ENCODE measurements at places on chromosomes 6 and 20.
A peak's percentile ranks its signal among the peaks of the same experiment; 100 is the strongest.

DNA sequence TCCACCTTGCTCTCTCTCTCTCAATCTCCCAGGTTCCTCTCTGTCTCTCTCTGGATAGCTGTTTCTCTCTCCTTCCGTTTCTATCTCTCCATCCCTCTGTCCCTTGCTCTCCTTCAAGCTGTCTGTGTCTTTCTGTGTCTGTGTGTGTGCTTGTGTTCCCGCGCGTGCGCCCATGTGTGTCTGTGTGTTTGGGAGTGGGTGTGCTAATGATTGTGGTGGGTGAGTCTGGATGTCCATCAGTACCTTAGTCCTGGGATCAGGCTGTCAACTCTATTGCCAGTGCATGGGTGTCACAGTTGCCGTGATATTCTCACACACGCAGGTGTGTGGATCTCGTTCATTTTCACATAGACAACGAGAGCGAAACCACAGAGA is 1380.6 kb upstream of the DEFB115 start:
- no peak for DNase-seq

GRCh38 chr6:27514906-27515495 is 42.1 kb upstream of the ZNF184 start:
- no peak for DNase-seq

GRCh38 chr6:153074761-153075160 is 56.3 kb downstream of the RGS17 start:
- DNase-seq: no peak

- no peak for DNase-seq
These were observed 48.1 kb downstream of the CHMP4B start for GRCh38 chr20:33859157-33859695.

DNA sequence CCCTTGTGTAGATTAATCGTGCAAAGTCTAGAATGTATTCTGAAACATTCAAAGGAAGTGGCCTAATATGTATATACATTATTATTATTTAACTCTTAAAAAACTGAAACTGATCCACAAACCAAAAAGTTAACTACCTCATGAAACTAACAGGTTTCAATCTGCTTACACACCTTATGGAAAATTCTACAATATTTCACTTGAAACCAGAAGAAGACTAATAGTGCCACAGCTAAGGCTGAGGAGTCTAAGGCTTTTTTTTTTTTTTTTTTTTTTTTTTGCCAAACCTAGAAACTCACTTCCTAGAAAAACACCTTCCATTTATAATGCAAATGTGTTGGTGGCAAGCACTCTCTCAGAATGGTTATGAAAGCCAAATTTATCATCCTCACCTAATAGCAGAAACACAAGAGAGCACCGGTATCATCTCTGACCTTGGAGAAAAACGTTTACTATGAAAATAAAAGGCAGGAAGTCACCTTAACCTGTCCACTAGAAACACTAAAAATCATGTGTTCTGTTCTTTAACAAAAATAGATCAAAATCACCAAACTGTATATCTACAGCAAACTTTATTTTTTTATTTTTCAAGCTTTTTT is 586.1 kb downstream of the FRK start:
- DNase-seq: no peak

GRCh38 chr6:42194056-42194455 is 700 bp downstream of the GUCA1B start:
- DNase-seq: no peak

DNA sequence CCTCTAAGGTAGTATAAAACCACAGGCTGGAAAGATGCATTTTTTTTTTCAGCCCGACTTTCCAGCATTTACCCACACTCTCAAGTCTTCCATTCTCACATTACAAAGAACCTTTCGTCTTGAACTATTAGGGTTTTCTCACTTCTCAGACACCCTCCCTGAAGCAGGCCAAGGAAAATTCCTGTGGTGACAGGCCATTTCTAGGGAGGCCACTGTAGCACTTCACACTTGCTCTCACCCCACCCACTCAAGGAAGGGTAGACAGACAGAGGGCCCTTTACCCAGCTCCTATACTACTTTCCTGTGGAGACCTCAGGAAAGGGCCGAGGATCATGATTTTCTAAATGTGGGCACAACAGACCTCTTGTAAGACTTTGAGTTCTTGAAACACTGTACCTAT is 27.7 kb downstream of the KCNS1 start:
- no peak for DNase-seq

- no peak for DNase-seq
These were observed 48.2 kb downstream of the DSTN start for GRCh38 chr20:17617868-17618672.

GRCh38 chr6:107538856-107539387 is 49.0 kb downstream of the SOBP start:
- no peak for DNase-seq

DNA sequence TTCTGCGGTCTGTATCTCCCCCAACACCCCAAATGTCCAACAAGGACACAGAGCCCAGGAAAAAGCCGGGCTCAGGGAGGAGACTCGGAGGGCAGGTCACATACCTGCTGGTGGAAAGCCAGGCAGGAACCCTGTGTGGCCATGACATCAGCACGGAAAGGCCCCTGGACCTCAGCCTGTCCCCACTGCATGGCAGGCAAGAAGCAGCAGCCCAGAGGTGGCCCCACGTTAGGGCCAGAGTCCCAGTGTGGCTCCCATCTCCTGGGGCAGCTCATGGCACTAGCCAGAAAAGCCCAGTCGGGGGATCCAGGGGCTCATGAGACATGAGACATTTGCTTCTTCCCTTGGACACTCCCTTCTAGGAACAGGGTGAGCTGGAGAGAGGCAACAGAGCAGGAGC is 258.7 kb downstream of the DLL1 start:
- DNase-seq: no peak

- no peak for DNase-seq
These were observed at the start of gene AGER for GRCh38 chr6:32184084-32184640. Gene AGER (minus strand): TSS chr6:32184253. CDS start chr6:32184222, 31 bp downstream.

- DNase-seq: no peak
These were observed 435.2 kb upstream of the MANEA start for GRCh38 chr6:95142101-95142500.

- no peak for DNase-seq
These were observed 45.1 kb upstream of the TBC1D7 start for GRCh38 chr6:13373488-13373886.

- DNase-seq: no peak
These were observed 7.8 kb downstream of the EEF1A2 start for GRCh38 chr20:63491078-63491477.

DNA sequence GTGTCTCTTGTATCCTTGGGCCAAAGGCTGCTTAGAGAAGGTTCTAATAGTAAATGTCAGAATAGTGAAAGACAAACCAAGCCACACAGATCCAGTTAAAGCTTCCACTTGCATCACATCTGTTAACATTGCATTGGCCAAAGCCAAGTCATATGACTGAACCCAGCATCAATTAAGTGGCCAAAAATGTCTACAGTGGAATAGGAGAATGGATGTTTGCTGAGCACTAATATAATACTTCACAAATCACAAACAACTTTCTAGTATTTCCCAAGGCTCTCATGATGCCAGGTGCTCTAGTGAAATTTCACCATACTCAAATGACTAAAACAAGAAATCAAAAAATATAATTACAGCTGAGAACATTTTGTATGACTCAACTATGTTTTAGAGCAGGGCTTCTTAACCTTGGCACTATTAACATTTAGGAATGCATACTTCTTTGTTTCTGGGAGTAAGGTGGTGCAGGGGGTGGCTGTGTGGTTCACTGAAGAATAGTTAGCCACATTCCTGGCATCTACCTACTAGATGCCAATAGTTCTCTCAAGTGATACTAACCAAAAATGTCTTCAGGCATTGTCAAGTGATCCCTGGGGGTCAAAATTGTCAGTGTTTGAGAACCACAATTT is 148.0 kb upstream of the SPTLC3 start:
- no peak for DNase-seq

- DNase-seq: no peak
These were observed 343.0 kb upstream of the ARID1B start for GRCh38 chr6:156434049-156434794.

- DNase-seq: no peak
These were observed 616.5 kb downstream of the C6orf118 start for GRCh38 chr6:164692772-164693510.

DNA sequence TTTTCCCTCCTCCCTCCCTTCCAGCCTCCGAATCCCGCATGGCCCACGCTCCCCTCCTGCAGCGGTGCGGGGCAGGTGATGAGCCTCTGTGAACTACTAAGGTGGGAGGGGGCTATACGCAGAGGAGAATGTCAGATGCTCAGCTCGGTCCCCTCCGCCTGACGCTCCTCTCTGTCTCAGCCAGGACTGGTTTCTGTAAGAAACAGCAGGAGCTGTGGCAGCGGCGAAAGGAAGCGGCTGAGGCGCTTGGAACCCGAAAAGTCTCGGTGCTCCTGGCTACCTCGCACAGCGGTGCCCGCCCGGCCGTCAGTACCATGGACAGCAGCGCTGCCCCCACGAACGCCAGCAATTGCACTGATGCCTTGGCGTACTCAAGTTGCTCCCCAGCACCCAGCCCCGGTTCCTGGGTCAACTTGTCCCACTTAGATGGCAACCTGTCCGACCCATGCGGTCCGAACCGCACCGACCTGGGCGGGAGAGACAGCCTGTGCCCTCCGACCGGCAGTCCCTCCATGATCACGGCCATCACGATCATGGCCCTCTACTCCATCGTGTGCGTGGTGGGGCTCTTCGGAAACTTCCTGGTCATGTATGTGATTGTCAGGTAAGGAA is at the start of gene OPRM1:
OPRM1 (plus strand) TSS at position 10 of the 612 bp plus-strand sequence; CDS start at position 315, 305 bp downstream.
- peak; percentile 2 for DNase-seq

- DNase-seq: no peak
These were observed 74.7 kb upstream of the SCP2D1 start for GRCh38 chr20:18738888-18739287.

- no peak for DNase-seq
These were observed 178.4 kb downstream of the NRN1 start for GRCh38 chr6:5828296-5828695.

- peak; percentile 25 for DNase-seq
These were observed 11.0 kb upstream of the TIAM2 start for GRCh38 chr6:154984146-154984545.

DNA sequence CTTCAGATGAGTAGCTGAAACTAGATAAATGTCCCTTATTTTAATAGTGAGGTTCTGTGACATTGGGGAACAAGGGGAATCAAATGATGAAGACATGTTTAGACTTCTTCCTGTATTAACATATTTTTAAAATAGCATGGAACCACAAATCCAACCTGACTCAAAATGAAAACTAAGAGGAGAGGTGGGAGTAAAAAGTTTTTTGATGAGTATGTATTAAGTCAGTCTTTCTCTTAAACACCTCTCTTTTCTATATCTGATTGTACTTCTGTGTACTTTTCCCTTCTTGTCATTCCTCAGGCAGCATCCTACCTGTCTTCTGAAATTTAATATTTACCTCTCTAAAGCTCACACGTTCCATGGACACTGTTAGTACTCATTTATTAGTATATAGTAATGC is 8.7 kb upstream of the SDHAF4 start:
- no peak for DNase-seq

DNA sequence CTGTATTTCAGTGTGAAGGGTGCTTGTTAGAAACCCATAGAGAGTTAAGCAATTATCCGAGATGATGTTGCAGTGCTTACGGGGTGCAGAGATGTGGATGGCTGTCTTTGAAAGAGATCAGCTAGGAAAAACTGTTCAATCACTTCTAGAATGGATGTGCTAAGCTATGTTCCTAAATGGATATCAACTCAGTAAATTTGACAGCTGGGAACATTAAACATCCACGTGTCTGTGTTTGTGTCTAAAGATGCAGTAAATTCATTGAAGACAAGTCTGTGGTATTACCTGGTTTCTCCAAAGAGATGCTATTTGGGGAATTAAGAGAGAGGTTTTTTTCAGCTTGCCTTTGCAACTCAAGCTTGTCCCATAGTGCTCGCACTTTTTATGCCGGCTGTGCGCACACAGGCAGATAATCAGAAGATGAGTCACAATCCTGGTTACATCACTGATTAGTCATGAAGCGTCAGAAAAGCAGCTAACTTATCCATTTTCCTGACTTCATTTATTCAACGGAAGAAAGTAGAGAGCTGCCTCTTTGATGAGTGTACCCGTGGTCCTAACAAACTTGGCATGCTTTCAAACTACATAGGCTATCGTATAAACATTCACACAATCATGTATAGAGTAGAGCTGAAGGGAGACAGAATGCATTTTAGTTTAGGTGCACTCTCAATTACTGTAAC is 691.7 kb upstream of the SLC35B3 start:
- peak; percentile 89 for DNase-seq

DNA sequence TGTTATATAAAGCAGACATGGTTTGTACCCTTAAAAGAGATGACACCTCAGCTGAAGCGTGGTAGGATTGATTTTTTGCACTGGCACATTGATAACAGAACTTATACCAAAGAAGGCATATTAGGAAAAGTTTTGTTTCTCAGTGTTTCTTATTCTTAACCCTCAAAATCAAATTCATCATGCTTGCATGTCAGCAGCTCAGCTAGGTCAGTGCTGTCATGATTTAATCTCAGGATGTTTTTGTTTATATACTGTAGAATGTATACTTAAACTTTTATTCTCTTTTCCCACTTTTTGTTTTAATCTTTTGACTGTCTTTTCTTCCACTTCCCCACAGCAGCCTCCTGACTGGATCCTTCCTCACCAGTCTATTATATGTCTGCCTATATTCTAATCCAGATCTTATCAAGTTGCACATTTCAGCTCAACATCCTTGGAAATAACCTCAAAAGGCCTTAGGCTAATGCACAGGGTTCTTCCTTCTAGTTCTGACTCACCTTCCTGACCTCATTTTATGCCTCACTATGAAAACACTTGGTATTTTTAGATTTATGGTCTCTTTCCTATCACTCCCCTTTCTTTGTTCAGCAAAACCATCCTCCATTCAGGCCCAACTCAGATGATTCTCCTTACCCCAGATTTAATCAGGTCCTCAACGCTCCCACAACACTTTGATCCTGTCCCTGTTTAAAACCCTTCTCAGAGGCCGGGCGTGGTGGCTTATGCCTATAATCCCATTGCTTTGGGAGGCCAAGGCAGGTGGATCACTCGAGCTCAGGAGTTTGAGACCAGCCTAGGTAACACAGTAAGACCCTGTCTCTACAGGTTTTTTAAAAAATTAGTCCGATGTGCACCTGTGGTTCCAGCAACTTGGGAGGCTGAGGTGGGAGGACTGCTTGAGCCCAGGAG is 7.2 kb downstream of the HEBP2 start:
- DNase-seq: peak; percentile 57

DNA sequence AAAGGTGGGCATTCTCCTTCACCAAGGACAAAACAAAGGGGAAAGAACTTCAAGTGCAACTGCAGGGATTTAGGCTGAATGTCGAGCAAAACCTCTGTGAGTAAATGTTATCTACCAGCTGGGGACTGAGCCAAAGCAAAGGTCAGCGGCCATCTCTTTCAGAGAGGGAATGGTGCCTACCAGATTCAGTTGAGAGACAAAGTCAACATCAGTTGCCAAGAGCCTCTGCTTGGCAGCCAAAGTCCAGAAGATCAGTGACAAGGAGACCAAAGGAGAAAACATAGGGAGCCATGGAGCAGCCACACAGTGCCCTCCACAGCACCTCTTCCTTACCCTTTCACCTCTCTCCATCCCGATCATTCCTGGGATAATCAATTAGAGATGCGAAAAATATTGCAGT is 472.5 kb downstream of the KIF16B start:
- DNase-seq: no peak

- no peak for DNase-seq
These were observed 187.1 kb upstream of the PHACTR1 start for GRCh38 chr6:12529364-12530019.
